ENCODE measurements at places on chromosomes 7 and 10. TPM values are rescaled to one million over a fixed set of nuclear protein-coding genes. Genes with fewer than 3 reads are reported as not detected.
A peak's percentile ranks its signal among the peaks of the same experiment; 100 is the strongest.

ABCA13 gene
- 0.10 TPM for polyA plus RNA-seq

ENTPD7 gene
- polyA plus RNA-seq = 4.1 TPM

WNT8B gene
- 0.09 TPM for polyA plus RNA-seq

SLC26A4 gene
- 0.79 TPM for polyA plus RNA-seq

AUTS2 gene
- polyA plus RNA-seq = 80.5 TPM

BBS9 gene
- 15.2 TPM for polyA plus RNA-seq

ATOH7 gene
- polyA plus RNA-seq = 0.22 TPM

DNA sequence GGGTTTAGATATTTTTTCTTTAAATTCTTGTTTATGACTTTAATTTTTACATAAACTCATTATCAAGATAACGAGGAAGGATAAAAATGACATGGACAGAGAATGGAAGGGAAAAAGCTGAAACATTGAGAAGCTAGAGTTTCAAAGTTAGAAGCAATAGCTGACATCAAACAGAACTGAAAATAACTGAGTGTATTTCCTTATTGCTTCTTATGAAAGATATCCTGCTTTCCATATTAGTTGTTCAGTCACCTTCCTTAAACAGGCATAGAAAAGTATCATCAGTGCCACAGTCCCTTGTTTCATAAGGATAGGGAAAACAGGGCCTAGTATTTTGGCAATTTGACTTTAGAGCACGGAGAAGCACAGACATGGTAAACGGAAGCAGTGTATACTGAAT is 460.5 kb upstream of the GHITM start:
- no peak for DNase-seq

GRCh38 chr7:134737566-134738345 is 41.7 kb upstream of the CALD1 start:
- DNase-seq = no peak

DNA sequence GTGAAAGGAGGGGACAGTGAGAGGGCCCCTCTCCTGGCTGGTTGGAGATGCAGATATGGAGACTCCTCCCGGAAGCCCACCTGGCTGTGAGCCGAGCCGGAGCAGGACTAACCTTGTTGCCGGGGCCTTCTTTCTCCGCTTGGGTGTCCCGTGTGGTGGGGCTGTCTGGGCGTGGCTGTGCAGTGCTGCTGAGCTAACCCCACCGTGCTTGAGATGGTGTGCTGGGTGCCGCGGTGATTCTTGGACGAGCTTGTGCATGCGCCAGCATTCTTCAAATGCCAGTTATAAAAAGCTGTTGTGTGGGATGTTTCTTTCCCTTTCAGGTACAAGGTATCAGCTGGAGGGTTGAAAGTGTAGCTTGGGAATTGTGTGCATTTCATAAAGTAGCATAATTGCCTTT is 48.8 kb downstream of the DAGLB start:
- DNase-seq = no peak

DNA sequence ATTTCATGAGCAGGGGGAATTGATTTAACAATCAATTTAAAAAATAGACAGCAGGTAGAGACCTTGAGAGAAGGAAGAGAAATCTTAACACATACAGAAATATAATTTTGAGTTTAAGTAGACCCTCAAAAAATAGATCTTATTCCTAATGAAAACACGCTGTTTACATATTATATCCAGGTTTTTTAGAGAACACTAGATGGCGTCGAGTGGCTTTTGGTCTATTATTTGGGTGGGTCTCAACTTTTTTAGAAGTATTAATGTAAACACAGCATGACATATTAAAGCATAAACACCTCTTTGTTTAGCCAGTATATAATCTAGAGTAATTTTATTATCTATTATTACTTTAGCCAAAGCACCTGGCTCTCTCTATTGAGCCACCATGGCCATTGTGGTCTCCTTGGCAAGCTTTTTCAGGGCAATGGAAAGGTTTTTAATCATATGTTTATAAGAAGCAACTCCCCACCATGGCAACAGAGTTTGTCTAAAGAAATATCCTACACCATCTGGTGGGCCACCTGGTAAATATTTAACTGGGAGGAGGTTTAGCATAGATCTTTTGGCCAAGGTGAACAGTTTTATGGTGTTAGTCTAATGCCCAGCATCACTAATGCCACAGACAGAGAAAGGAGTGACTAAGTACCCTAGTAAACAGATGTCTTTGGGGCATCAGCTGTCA is 59.7 kb upstream of the PRSS1 start:
- DNase-seq = no peak

- peak; percentile 90 for DNase-seq
Observed at GRCh38 chr10:43420369-43421200, 11.6 kb upstream of the HNRNPF start.

- DNase-seq = no peak
Observed at GRCh38 chr10:31034098-31034909, 2.6 kb upstream of the ZNF438 start.

GRCh38 chr10:96578633-96579032 is 8.2 kb downstream of the TM9SF3 start:
- no peak for DNase-seq

DNA sequence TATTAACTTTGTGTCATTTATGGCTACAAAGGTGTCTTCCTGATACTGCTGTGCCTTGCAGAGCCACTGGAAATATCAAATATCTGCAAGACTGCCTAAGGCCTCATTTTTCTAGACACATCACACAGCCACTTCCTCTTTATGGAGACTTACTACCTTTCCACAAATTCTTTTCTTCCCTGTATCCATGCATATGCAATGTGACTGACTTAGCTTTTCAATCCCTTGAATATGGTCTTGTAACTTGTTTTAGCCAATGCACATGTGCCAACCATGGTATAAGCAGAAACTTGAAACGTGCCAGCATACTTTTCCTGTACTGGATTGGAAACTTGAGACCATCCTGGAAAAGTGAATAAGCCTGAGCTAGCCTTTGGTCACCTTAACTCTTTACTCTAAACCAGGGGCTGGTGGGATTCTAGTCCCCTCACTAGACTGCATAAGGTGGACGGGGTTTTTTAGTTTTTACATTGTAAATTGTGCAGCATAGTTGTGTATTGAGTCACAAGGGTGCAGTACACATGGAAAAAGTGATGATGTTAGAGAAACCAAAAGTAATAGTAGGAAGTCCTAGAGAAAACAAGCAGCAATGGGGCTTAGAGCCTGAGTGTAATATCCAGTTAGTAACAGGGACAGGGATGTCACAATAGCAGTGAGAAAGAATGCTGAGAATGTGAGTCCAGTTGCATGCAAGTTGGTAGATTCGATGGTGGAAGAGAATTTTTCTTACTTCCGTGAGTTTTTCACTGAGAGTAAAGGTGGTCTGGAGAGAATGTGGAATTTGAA is 879.5 kb downstream of the SORCS1 start:
- DNase-seq = no peak

GRCh38 chr10:73248259-73248724 is 1.2 kb upstream of the DNAJC9 start:
- no peak for DNase-seq

GRCh38 chr10:121732656-121733445 is 134.6 kb upstream of the FGFR2 start:
- DNase-seq = no peak

- DNase-seq = no peak
Observed at GRCh38 chr7:116511552-116512519, 12.3 kb downstream of the CAV2 start.

- DNase-seq = no peak
Observed at GRCh38 chr10:132549371-132549770, 11.8 kb downstream of the INPP5A start.

GRCh38 chr7:155324012-155324917 is 26.6 kb downstream of the INSIG1 start:
- DNase-seq = no peak

DNA sequence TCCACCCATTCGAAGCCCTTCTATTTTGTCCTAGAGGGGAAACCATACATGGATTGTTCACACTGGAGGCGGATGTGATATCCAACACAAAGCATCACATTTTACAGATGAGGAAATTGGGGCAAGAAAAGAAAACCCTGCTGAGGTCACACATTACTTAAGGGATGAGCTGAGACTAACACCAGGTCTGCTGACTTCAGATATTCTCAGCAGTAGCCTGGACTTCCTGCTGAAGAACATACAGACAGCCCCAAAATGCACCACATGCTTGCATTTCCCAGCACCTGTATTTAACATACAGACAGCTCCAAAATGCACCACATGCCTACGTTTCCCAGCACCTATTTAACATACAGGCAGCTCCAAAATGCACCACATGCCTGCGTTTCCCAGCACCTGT is 11.2 kb downstream of the GIMAP5 start:
- DNase-seq = no peak

DNA sequence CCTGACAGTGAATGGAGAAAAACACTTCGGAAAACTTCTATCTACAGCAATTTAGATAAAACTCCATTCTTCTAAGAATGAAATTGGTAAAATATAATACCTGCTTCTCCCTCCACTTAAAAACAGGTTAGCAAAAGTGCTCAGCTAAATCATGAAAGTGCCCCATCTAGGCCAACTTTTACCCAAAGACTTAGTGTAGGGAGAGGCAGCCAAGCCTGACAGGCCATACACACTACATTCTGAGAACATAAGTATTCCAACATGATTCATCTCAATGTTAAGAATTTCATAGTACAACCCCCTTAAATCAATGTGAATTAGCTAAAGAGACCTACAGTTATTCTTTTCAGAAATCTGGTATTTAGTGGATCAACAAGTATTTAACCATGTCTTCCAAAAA is 7.2 kb downstream of the FAM3C start:
- DNase-seq = no peak

GRCh38 chr7:26657206-26657641 is 207.2 kb downstream of the SKAP2 start:
- no peak for DNase-seq

- no peak for DNase-seq
Observed at GRCh38 chr10:24988831-24989640, 26.9 kb downstream of the ENKUR start.
